ENCODE measurements at places on chromosomes 7 and 10.

DNA sequence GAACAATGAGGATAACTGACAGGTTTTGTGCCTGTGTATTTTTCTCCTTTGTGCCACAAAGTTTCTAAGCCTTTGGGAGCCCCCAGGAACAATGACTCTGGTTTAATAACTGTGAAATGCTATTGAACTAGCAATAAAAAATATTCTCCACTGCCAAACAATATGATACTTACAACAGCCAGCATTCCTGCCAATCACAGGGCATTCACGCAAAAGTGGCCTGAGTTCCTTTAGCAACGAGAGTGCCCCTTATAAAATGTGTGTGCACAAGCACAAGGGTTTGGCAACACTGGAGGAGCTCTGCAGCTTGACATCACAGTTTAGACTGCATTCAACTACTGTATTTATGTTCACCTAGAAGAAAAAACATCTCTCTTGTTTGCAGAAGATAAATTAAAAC lies 412.9 kb upstream of the NFE2L3 start:
- H3K27ac ChIP-seq, result no peak overlapping the region
- no peaks in the 10 kb centered on the region for H3K36me3 ChIP-seq
- no peak overlapping the region for H3K4me3 ChIP-seq

GRCh38 chr7:117750612-117751563 lies 122.4 kb downstream of the CTTNBP2 start:
- no peak overlapping the region for H3K27ac ChIP-seq
- no peaks in the 10 kb centered on the region for H3K27me3 ChIP-seq
- no peak for DNase-seq
- no peak overlapping the region for H3K4me3 ChIP-seq
- H3K36me3 ChIP-seq, result no peaks in the 10 kb centered on the region

DNA sequence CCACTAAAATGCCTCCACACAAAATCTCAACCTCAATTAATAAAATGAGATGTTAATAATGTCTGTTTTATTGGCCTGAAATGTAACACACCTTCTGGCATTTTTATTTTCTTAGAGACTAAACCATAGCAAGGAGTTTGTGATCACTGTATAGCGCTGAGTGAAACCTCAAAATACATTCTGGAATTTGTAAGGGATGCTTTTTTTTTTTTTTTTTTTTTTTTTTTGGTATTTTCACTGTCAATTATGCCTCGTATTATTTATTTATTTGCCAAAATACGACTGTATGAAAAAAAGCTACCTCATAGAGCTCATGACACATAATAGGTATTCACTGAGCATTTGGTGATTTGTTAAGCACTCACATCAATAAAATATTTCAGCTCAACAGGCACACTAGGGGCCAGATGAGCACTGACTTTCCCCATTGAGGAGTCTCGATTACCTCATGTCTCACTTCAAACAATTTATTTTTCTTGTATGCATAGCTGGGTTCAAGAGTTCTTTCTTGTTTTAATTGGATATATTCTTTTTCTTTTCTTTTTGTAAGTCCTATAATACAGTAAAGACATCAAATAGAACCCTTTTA lies 36.5 kb downstream of the SEMA3C start:
- H3K27me3 ChIP-seq, result no peaks in the 10 kb centered on the region
- no peak overlapping the region for H3K4me3 ChIP-seq
- no peaks in the 10 kb centered on the region for H3K4me1 ChIP-seq
- no peak for DNase-seq
- no peak overlapping the region for H3K27ac ChIP-seq

- H3K27ac ChIP-seq, result peak overlapping the region; percentile 44
- peak overlapping the region; percentile 67 for H3K4me3 ChIP-seq
- peaks cover 8% of the 10 kb centered on the region for H3K4me1 ChIP-seq
- DNase-seq, result no peak
- peaks cover 18% of the 10 kb centered on the region for H3K27me3 ChIP-seq
Measured at GRCh38 chr7:100492738-100493475, 9.2 kb downstream of the NYAP1 start.

GRCh38 chr10:92265687-92266258 lies 25.1 kb downstream of the CPEB3 start:
- H3K4me1 ChIP-seq, result peaks cover 32% of the 10 kb centered on the region
- no peak overlapping the region for H3K4me3 ChIP-seq
- H3K27me3 ChIP-seq, result no peaks in the 10 kb centered on the region
- H3K36me3 ChIP-seq, result peaks cover 7% of the 10 kb centered on the region

GRCh38 chr7:27203365-27203953 lies 3.6 kb upstream of the HOXA13 start:
- no peaks in the 10 kb centered on the region for H3K4me1 ChIP-seq
- peaks cover 82% of the 10 kb centered on the region for H3K27me3 ChIP-seq
- H3K36me3 ChIP-seq, result no peaks in the 10 kb centered on the region
- H3K4me3 ChIP-seq, result no peak overlapping the region

DNA sequence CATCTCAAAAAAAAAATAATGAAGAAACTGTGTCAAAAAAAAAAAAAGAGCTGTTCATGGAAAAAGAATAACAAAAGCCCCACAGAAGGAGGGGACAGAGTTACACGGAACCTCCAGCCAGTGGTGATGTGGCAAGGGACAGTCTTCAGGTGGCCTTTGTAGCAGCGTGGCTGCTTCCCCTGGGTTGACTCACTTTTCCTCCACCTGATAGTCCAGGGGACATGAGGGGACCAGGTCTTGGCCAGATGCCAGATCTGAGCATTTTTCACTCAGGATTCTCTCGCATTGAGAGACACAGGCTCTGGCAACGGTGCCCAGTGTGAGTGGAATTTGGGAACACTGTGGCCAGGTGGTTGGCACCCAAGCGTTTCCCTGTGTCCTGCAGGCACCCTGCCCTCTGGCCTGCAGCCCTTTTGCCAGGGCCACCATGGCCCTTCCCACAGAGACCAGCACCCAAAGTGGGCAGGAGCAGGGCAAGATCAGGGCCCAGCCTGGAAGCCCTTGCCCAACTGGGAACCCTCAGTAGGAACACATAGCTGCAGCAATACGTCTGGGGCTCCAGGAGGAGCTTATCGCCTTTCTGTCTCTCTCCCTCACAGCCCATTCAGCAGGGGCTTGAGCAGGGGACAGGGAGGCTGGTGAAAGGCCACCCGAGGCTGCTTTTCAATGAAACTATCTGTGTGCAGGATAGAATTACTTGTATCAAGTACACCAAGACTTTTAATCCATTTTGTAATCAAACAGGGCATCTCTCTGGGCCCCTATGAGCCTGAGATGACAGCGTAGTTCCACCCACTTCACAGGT lies 159.1 kb downstream of the UBE2H start:
- H3K27me3 ChIP-seq, result peaks cover 17% of the 10 kb centered on the region
- H3K4me3 ChIP-seq, result no peak overlapping the region
- no peak overlapping the region for H3K27ac ChIP-seq
- no peaks in the 10 kb centered on the region for H3K36me3 ChIP-seq
- no peak for DNase-seq

- peaks cover 3% of the 10 kb centered on the region for H3K27me3 ChIP-seq
- no peak overlapping the region for H3K27ac ChIP-seq
Measured at GRCh38 chr10:90344226-90344625, 513.6 kb downstream of the HTR7 start.

DNA sequence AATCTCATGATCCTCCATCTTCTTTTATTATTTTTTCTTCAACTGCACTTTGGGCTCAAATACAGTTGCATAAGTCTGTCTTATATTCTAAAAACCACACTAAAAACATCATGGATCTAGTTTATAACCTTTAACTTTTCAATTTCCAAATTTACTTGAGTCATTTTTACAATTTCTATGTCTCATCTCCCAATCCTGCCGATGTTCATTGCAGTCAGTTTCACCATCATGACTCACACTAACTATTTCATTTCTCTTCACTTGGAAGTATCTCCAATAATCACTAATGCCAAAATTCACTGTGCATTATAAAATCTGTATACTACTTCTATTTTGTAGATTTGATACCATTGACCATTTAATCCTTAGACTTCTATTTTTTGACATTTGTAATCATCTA lies 806.9 kb upstream of the SORCS1 start:
- H3K27me3 ChIP-seq, result no peaks in the 10 kb centered on the region
- H3K4me1 ChIP-seq, result no peaks in the 10 kb centered on the region
- H3K36me3 ChIP-seq, result no peaks in the 10 kb centered on the region
- no peak overlapping the region for H3K27ac ChIP-seq

- DNase-seq, result no peak
- no peak overlapping the region for H3K4me3 ChIP-seq
- H3K4me1 ChIP-seq, result peaks cover 12% of the 10 kb centered on the region
- H3K27me3 ChIP-seq, result no peaks in the 10 kb centered on the region
Measured at GRCh38 chr7:21915140-21915539, 30.6 kb downstream of the CDCA7L start.

GRCh38 chr7:39733881-39734632 lies 110.7 kb downstream of the RALA start:
- peak overlapping the region; percentile 95 for H3K27ac ChIP-seq
- H3K36me3 ChIP-seq, result peaks cover 10% of the 10 kb centered on the region
- DNase-seq, result no peak
- peaks cover 6% of the 10 kb centered on the region for H3K27me3 ChIP-seq
- peaks cover 46% of the 10 kb centered on the region for H3K4me1 ChIP-seq
- H3K4me3 ChIP-seq, result peak overlapping the region; percentile 86

- H3K27ac ChIP-seq, result no peak overlapping the region
- H3K4me3 ChIP-seq, result no peak overlapping the region
- no peaks in the 10 kb centered on the region for H3K36me3 ChIP-seq
- no peak for DNase-seq
Measured at GRCh38 chr7:81029511-81029910, 110.7 kb upstream of the SEMA3C start.

DNA sequence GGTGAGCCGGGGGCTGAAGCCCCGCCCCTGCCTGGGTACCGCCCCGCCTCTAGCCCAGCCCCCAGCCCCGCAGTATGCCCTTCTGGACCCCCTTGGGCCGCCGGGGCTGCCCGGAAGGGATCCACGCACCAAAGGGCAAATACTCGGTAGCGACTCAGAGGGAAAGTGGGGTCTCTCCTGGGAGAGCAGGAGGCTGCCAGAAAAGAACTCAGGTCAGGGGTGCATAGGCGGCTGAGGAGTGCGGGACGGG lies 796 bp downstream of the FBXL15 start:
- H3K27ac ChIP-seq, result peak overlapping the region; percentile 40
- no peak for DNase-seq
- H3K27me3 ChIP-seq, result peaks cover 9% of the 10 kb centered on the region
- H3K4me3 ChIP-seq, result peak overlapping the region; percentile 99

DNA sequence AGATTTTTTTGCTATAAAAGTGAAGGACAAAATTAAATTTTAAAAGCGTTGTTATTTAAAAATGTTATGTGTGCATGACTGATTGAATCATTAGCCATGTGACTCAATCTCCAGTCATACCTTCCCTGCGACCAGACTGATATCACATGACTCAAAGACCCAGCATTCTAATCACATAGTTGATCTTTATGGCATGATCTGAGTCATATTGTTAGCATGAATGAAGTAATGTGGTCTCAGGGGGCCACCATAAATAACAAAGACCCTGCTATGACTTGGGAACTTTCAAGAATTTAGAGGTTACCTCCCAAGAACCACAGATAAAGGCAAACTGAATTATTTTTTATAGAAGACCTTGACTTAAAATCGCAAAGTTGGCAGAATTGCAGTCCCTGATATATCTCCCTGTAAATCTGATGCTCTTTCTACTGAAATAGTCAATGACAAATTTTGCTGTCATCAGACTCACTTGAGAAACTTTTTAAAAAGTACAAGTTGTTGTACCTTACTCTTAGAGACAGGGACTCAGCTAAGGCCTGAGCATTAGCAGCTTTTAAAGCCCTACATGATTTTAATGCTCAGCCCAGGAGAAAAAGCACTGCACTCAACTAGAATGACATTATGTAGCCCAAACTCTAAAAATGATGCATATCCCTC lies 717.3 kb downstream of the XPNPEP1 start:
- H3K27ac ChIP-seq, result no peak overlapping the region
- no peaks in the 10 kb centered on the region for H3K36me3 ChIP-seq
- H3K4me3 ChIP-seq, result no peak overlapping the region
- no peak for DNase-seq

GRCh38 chr10:62813453-62813852 lies 2.7 kb downstream of the EGR2 start:
- DNase-seq, result no peak
- peaks cover 14% of the 10 kb centered on the region for H3K27me3 ChIP-seq
- H3K4me3 ChIP-seq, result peak overlapping the region; percentile 98
- peak overlapping the region; percentile 98 for H3K27ac ChIP-seq
- peaks cover 64% of the 10 kb centered on the region for H3K36me3 ChIP-seq

DNA sequence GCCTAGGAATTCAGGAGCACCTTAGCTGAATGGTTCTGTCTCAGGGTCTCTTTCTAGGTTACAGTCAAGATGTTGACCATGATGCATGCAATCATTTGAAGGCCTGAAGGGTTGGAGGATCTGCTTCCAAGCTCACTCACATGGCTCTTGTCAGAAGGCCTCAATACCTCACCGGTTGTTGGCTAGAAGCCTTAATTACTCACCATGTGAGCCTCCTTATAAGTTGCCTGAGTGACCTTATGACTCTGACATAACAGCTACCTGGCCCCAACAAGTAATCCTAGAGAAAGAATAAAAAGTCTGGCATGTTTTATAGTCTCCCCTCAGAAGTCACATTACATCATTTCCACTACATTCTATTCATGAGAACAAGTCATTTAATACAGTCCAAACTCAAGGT lies 3.4 kb upstream of the C1GALT1 start:
- H3K27ac ChIP-seq, result no peak overlapping the region
- H3K4me1 ChIP-seq, result peaks cover 19% of the 10 kb centered on the region
- no peaks in the 10 kb centered on the region for H3K27me3 ChIP-seq
- H3K36me3 ChIP-seq, result peaks cover 6% of the 10 kb centered on the region
- no peak for DNase-seq

DNA sequence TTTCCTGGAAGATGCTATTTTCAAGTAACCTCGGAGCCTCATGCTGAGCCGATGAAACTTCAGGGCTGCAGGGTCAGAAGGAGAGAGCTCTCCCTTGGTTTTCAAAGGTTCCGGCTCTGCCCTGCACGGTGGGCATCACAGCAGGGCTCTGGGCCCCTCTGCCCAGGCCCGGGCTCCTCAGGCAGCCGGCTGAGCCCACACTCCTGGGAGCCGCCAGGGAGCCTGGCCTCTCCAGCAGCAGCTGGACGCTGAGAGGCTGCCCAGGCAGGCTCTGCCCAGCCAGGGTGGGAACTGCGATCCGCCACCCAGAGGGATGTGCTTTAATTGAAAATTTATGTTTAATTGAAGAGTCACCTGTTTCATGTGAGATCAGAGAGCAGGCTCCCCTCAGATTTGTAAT lies 97.5 kb upstream of the MGMT start:
- no peak overlapping the region for H3K4me3 ChIP-seq
- no peaks in the 10 kb centered on the region for H3K4me1 ChIP-seq
- no peaks in the 10 kb centered on the region for H3K36me3 ChIP-seq
- DNase-seq, result no peak
- no peak overlapping the region for H3K27ac ChIP-seq

GRCh38 chr10:3865565-3865964 lies 80.6 kb upstream of the KLF6 start:
- peaks cover 1% of the 10 kb centered on the region for H3K36me3 ChIP-seq
- DNase-seq, result no peak
- no peaks in the 10 kb centered on the region for H3K27me3 ChIP-seq
- H3K4me1 ChIP-seq, result peaks cover 57% of the 10 kb centered on the region
- H3K4me3 ChIP-seq, result peak overlapping the region; percentile 20

- DNase-seq, result no peak
- peaks cover 2% of the 10 kb centered on the region for H3K36me3 ChIP-seq
- peak overlapping the region; percentile 8 for H3K4me3 ChIP-seq
- no peak overlapping the region for H3K27ac ChIP-seq
Measured at GRCh38 chr10:59654007-59654406, 55.6 kb downstream of the SLC16A9 start.

- no peak overlapping the region for H3K4me3 ChIP-seq
- peaks cover 18% of the 10 kb centered on the region for H3K27me3 ChIP-seq
- no peak for DNase-seq
- H3K4me1 ChIP-seq, result no peaks in the 10 kb centered on the region
- no peaks in the 10 kb centered on the region for H3K36me3 ChIP-seq
Measured at GRCh38 chr10:132301371-132302330, 6.1 kb downstream of the STK32C start.

Data from activated T-helper 1 cell treated with anti-CD3 and anti-CD28 coated beads, Interleukin-12 subunit alpha, Interleukin-12 subunit beta, Interleukin-2, Interleukin-4 antibody, amounts not matched to agents 30 ng/mL and 10 ng/mL and 1 ng/mL, durations not matched to agents 14 hours and 24 hours and 36 hours (primary cell).